ENCODE measurements at places on chromosomes 1 and 21.

DNA sequence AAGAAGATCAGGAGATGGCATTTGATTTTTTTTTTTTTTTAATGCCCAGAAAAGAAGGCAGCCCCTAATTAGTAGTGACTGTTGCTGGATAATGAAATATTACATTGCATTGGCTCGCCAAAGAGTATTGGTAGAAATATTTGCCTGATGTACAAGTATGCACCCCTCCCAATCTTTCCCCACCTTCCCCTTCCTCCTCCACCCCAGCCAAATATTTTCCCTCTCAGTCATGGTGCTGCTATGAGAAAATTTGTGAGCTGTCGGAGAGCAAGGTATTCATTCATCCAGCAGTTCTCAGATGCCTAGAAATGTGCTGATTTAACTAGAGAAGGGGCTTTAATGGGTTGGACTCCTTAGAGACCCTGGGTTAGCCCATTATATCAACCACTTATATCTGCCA, 50.5 kb upstream of the IKBKE start:
- peak; percentile 74 for DNase-seq

GRCh38 chr1:221837896-221838295, 96.0 kb upstream of the DUSP10 start:
- DNase-seq = no peak

GRCh38 chr1:183889095-183889494, 84.2 kb downstream of the RGL1 start:
- DNase-seq = no peak

DNA sequence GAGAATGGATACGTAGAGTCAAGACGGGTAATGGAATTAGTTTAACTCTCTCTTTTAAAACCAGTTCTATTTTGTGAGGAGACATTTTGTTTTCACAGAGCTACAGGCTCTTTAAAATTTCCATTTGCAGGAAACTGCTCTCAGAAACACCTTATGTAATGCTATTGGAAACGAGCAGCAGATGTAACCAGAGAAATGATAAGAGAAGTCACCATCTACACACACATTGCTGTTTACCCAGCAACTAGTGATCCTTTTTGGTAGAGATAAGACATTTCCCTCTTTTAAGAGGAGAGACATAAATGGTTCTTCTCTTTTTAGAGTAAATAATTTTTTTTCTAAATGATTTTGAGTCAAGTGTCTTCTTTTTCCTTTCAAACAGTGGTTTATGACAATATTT, 80.6 kb downstream of the KCTD3 start:
- DNase-seq = no peak

DNA sequence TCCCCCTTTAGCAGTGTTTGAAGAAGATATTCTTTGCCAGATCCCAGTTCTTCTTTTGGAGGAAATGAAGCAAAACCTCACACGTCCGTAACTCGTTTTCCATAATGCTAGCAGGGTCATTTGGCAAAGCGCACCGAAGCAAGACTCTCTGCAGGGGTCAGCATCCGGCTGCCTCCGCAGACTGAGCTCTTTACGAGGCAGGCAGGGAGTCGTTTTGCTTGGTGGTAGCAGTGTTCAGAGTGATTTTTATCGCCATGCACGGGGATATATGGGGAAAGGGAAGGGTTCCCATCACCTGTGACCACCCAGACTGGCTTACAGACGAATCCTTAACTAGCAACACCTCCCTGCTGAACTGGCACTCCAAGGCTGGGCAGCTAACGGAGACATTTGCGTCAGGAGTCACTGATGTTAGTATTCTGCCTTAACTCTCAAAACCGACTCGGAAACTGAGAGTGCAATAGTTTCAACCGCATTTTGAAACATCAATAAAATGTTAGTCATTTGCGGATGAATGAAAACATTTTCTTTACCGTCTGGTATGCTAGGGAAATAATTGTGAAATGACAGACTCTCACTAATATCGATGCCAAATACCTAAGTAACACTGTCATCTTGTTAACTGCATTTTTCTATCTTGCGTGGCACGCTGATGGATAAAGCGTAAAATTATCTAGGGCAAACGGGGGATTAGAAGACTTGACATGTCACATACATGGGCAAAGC, 2.2 kb upstream of the NEGR1 start:
- DNase-seq = peak; percentile 87

DNA sequence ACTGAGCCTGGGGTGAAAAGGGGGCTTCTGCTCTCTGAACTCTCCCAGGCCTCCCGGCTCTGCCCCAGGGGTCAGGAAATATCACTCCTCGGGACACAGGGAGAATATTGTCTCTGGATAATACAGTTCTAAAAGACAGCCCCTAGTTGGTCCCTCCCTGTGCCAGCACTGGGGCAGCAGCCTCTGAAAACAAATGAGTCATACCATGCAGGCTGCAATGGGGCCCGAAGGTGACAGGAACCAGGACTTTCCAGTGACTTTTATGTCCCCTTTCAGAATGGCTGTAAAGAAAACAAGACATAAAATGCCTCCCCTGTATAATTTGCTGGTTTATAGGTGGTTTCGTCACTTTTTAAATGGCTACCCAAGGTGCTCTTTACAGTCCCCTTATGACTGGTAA, 360.0 kb downstream of the NPHP4 start:
- no peak for DNase-seq

DNA sequence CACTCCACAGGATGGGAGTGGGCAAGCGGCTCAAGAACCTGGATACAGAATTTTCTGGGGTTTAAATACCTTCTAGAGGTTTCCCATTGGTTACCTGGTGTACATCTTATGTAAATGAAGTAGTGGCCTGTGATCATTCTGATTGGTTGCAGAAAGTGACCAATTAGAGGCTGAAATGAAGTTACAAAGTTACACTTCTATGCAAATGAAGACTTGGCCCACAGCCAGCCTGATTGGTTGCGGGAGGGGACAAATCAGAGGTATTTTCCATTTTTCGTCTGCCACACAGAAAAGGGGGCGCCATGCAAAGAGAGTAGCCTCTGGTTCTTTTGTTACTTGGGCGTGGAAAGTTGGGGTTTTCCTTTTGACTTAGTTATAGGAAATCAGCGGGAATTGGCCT, 8.9 kb downstream of the KCNAB2 start:
- DNase-seq = no peak

- no peak for DNase-seq
Measured at GRCh38 chr1:25797939-25798338, 2.1 kb upstream of the SELENON start.

GRCh38 chr1:151692226-151692625, 24.4 kb downstream of the CELF3 start:
- DNase-seq = no peak

DNA sequence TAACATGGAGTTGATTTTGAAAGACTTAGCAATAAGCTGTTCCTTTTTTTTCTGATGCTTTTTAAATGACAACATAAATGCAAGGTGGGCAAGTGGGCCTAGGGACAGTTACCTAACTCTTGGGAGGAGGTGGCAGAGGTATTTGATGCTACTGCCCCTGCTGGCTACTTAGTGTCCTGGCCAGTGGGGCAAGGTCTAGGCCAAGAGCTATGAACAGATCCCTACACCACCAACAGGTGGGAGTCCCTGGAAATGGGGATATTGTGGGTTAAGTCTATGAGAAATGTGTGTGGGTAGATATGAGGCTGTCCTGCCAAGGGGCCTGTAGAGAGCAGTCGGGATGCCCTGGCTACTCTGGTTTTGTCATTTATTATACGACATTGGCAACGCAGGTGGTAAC, 31.3 kb upstream of the B3GALT5 start:
- DNase-seq = no peak

GRCh38 chr1:50917138-50918137, 42.6 kb downstream of the FAF1 start:
- DNase-seq = no peak

GRCh38 chr1:161021970-161022353, 1.0 kb upstream of the F11R start:
- DNase-seq = no peak

DNA sequence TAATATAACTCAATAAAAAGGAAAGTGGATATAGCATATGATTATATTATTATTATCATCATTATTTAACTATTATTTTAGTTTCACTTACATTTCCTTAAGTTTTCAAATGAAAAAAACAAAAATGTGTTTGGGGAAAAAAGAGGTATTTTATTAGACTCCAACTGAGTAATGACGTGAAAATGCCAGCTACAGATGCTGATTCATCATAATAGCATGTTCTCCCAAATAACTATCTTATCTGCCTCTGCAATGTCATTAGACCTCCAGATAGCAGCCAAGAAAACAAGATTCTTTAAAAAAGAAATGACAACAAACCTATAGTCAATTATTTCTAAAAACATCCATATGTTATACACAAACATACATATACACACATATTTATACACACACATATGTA, 1071.9 kb upstream of the TMPRSS15 start:
- DNase-seq = peak; percentile 75

DNA sequence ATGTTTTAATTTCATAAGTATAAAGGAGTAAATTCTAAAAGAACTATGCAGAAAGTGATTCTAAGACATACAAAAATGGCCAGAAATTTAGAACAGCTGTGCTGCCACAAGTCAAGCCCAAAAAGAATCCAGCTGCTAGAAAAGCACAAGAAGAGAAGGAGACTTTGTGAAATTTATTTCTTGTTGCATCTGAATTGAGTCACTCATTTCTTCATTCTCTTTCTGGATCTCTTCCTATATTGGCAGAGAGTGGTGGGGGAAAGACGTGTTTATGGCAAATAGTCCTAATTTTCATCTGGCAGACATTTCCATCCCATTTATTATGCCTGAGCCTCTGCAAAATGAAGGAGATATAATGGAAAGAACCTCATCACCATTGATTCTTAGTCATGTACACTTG, 139.6 kb upstream of the CTTNBP2NL start:
- no peak for DNase-seq

- DNase-seq = no peak
Measured at GRCh38 chr1:85603086-85603880, 22.7 kb downstream of the CCN1 start.

- DNase-seq = peak; percentile 89
Measured at GRCh38 chr1:45892068-45892785, 88.8 kb downstream of the MAST2 start.

- peak; percentile 97 for DNase-seq
Measured at GRCh38 chr1:178192686-178193085, 98.8 kb downstream of the RASAL2 start.

- no peak for DNase-seq
Measured at GRCh38 chr1:99814373-99814900, 35.7 kb upstream of the AGL start.

- DNase-seq = peak; percentile 86
Measured at GRCh38 chr1:157961805-157962762, 31.4 kb upstream of the KIRREL1 start.

DNA sequence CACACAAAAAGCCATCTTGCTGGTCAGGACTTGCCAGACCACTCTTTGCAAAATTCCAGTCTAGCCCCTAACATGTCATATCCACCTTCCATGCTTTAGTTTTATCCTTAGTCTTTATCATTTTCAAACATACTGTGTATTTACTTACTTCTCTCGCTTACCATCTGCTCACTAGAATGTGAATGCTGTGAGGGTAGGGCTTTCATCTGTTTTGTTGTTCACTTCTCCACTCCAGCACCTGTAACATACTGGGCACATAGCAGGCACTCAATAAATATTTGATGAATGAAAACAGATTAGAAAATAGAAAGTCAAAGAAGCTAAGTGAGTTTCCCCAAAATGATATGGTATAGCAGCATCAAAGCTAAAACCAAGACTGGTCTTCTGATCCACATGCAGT, 79.9 kb downstream of the OLFML2B start:
- DNase-seq = no peak

DNA sequence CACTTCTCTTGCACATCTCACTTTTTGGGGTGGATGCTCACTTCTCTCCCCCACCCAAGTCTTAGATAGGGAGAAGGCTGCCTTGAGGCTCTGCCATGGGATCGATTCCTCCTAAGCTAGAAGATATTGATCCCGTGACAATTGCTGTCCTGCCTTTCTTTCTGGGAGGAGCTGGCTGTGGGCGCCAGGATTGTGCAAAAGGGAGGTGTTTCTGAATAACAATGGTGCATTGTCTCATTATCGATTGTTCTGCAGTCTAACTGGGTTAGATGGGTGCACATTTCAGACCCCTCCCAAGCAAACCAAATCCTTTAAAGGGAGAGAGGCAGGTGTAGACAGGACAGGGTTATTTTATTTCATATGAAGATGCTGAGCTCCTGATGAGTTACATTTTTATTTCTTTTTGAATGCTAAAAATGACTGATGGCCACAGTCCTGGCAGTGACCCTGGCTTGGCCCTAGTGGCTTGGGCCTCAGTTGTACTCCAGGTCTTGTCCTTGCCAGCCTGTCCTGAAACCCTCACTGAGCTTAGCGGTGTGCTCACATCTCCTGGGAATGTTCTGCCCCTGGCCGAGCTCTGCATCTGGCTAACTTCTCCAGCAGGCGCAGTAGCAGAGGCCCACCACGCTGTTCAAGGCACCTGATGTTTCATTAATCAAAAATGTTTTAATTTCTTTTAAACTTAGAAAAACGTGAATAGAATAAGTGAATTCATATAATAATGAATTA, 99.0 kb upstream of the KAZN start:
- no peak for DNase-seq

- DNase-seq = peak; percentile 80
Measured at GRCh38 chr1:224623743-224624333, 7.7 kb downstream of the CNIH3 start.

DNA sequence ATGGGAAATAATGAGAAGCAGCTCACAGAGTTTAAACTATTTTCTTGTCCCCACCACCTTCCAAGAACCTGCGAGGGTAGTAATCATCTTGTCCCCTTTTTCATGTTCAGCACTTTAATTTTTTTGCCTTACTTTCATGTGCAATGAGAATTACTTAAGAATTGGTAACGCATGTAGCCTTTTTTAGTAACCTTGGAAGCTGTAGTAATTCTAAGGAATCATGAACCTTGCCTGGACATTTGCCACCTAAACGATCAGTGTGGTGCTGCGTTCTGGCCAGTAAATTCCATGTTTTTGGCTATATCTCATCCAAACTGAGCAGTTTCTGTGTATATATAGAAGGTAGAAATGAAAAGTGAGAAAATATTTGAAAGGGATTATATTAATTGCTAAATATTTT, 3.9 kb upstream of the VAMP3 start:
- no peak for DNase-seq

DNA sequence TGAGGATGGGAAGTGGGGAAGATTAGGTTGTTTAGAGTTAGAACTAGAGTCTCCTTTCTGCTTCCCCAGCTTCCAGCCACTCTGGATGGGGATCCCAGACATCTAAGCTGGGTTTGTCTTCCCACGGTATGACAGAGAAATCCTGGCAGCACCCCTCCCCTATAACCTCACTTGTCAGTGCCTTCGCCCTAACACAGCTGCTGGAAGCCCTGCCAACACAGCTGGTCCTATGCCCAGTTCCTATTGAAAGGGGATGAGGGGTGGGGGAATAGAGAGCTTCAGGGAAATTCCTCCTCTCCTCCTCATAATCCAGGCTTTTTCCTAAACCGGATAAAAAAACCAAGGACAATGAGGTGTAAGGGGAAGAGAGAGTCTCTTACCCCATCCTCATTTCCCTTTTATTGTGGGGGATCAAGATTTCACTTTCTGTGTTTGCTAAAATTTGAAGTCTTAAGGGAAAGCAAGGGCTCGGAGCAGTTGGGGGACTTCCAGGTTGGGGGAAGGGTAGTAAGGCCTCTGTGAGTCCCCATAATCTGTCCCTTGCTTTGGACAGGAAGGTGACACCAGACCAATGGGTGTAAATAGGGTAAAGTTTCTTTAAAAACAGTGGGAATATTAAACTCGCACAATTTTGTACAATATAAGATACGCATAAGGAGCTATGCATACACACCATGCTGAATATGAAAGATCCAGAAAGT, 590 bp downstream of the TMOD4 start:
- no peak for DNase-seq

- no peak for DNase-seq
Measured at GRCh38 chr21:32136546-32136945, 142.3 kb downstream of the MIS18A start.

GRCh38 chr1:6515771-6516170, 24.3 kb upstream of the PLEKHG5 start:
- DNase-seq = peak; percentile 17

- no peak for DNase-seq
Measured at GRCh38 chr1:194830387-194830786, 1644.0 kb upstream of the B3GALT2 start.
